ENCODE measurements at places on chromosomes 12 and 14.

DNA sequence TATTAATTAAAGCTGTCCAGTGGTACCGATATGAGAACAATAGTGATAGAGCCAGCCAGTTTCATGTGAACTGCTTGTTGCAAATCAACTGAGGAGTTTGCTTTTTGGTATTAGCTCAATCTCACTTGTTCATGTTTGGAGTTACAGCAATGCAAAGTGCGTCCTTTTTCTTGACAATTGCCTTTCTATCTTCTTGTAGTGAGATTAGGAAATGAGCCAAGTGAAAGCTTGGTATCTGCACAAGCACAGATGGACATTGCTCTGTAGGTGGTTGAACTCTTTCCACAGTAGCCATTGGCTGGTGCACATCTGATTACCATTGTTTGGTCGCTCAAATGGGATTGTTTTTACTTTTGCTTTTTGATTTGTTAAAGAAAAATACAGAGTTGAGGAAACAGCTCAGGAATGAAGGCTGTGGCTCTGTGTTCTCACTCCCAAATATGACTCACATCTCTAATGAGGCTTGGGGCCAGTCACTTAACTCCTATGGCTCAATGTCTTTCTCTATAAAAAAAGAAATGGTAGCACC, 241.4 kb downstream of the BMP4 start:
- DNase-seq: peak; percentile 76

- peak; percentile 39 for DNase-seq
Measured at GRCh38 chr12:7645395-7646177, 20.1 kb downstream of the APOBEC1 start.

DNA sequence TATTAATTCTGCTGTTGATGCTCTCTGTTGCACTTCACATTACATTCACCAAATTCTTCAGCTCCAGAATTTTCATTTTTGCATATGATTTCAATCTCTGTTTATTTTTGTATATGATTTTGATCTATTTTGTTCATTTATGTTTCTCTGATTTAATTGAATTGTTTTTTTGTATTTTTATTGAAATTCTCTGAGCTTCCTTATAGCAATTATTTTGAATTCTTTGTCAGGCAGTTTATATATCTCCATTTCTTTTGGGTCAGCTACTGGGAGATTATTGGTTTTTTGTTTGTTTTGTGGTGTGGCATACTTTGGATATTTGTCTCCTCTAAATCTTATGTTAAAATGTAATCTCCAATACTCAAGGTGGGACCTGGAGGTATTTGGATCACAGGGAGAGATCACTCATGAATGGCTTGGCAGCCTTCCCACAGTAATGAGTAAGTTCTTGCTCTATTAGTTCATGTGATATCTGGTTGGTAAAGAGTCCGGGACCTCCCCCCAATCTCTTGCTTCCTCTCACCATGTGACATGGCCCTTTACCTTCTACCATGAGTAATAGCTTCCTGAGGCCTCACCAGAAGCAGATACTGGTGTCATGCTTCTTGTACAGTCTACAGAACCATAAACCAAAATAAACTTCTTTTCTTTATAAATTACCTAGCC, 8.7 kb upstream of the TCL1A start:
- no peak for DNase-seq

DNA sequence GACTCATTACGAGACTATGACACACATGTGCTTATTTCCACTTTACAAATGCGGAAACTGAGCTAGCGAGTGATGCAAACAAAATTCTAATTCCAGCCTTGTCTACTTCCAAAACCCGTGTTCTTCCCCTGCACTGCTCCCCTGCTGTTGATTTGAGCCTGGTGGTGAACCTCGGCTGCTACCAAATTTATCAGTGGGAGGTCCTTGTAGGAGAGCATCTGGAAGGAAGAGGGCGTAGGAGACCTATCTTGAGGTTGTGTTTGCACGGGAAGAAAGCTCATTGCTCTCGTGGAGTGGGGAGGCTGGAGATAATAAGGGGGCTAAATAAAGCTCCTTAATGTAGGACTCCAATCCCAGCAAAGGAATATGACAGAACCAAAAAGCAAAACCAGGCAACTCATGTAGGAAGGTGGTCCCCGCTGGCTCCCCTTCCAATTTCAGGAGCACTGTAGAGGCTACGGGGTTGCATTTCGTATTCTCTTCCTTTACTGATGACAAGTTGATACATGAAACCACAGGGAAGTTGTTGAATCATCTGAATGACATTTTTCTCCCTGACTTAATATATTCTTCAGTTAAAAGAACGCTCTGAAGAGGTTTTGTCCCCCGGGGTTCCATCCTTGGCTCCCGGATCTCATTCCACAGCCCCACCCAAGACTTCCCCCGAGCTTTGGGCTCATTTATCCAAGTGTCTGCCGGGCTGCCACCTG, 52.6 kb downstream of the FZD10 start:
- no peak for DNase-seq

GRCh38 chr14:42374332-42374731, 767.7 kb downstream of the LRFN5 start:
- peak; percentile 3 for DNase-seq

DNA sequence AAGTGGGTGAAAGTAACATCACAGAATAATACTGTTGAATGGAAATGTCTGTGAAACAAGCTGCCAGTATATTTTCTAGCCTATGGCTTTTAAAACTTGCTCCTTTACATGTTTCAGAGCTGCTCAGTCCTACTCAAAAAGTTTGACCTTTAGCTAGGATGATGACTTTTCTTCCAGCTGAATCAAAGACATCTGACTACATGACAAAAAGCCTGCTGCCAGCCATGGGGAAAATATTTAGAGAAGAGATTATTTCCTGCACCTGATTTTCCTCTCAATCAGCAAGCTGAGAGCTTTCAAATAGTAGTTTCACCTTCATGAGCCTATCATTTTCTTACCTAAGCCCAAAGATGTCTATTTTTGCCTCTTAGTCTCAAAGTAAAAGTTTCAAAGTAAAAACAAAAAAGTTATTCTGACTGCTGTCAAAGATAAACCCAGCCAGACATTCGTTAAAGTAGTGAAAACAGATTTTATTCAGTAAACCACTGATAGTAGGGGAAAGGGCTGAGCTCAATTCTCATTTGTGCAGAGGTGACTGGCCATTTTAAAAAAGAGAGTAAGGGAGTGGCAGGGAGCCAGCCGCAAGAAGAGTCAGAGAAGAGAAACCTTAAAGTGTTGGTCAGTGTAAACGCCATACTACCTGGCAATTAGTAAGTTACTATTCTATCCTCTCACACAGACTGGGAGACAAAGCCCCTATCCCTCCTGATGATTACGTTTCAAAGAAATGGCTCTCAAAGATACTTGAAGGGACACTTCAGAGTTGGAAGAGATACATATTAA, 2.2 kb downstream of the ATP6V1D start:
- no peak for DNase-seq

- no peak for DNase-seq
Measured at GRCh38 chr12:15256761-15257160, 35.5 kb upstream of the RERG start.

- peak; percentile 0 for DNase-seq
Measured at GRCh38 chr14:40119321-40119720, 687.1 kb upstream of the FBXO33 start.

DNA sequence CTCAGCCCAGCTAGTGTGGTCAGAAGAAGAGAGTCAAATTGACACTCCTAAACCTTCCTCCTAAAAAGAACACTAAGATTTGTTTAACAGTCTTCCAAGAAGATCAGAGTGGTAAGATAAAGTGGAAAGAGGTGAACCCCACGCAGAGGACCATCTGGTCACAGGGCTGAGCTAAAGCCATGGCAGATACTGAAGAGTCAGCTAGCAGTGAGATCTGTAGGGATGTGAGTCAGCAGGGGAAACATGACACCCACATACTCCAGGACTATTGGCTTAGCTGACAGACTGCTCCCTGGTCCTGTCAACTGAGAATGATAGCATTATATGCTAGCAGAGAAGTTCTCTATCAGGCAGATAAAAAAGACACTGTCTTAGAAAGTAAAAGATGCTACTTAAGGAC, 269.4 kb upstream of the ALG10 start:
- DNase-seq: no peak

- no peak for DNase-seq
Measured at GRCh38 chr12:71276541-71276940, 118.7 kb upstream of the TSPAN8 start.

DNA sequence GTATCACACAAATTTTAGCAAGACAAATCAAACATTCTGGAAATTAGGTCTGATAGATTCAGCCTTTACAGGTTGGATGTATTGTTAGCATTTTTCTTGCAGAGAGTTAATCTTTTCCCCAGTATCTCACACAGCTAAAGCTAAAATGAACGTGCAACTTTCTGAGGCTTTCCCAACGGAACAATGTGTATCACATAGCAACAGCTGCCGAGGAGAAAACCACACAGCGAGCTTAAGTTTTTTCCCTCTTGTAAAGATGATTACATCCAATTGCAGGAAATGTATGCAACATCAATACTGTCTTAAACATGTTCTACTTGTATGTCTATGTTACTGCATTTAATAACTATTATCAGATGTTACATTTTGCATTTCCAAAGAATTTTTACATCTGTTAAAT, 182.2 kb downstream of the CCDC59 start:
- peak; percentile 20 for DNase-seq

DNA sequence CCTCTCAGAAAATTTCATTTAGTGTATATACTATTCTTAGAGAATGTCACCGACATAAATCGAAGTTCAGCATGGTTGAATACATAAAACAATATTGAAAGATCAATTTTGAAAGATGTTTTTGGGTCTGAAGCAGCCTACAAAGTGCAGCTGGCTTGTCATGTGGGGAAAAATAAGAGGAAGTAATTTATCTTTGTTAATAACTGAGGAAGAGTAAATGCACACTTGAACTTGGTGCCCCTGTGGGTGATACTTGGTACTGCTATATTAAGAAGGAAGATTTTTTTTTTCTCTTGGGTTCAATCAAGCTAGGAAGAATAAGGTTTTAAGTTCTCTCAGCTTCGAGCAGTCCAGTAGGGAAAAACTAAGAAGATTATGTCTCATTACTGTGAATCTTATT, 661.3 kb downstream of the RPL10L start:
- DNase-seq: no peak

DNA sequence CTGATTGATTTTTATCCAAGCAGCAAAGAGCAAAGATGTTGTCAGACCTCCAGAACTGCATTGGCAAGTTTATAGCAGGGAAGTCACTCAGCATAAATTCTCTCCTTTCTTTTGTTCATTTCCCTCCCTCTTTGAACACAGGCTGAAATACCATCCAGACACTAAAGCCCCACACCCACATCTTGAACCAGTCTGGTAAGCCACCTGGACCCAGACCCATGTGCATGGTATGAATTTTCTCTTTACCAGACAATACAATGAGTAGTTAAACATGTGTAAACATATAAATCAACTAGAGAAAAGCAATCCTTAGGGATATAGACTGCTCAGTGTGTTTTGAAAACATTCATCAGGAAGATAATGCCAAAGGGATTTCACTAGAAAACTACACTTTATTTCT, 488.3 kb upstream of the FLRT2 start:
- no peak for DNase-seq

DNA sequence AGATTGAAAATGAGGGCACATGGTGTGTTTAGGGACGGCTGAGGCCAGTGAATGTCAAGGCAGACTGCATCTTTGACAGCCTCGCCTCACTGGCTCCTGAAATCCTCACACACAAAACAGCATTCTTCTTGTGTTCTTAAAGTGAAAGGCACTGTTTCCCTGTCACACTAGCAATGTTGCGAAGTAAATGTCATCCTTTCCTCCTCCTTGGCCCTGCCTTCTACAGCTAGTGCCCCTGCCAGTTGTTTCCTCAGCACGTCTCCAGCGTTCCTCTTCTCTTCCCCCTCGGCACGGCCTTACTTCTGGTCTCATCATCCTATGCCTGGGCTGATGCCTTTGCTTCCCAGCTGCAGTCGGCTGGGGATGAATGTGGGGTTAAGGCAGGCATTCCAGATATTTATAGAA, 129.4 kb upstream of the DNM1L start:
- peak; percentile 70 for DNase-seq

DNA sequence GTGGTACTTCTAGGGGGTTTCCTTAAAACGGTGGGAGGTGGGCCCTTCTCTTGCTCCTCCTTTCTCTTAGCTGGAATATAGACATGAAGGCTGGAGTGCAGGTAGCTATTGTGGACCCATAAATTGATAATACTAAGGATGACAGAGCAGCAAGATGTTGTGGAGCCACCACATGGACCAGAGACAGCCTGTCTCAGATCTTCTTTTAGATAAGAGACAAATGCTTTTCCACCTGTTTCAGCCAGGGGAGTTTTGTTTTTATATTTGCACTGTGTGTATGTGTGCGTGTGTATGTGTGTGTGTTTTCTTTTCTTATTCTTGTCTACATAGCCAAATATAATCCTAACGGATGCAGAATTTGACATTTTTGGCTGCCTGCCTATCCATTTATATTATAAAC, 62.9 kb upstream of the HIF1A start:
- DNase-seq: no peak

GRCh38 chr14:26206640-26207039, 391.2 kb downstream of the NOVA1 start:
- DNase-seq: no peak

- no peak for DNase-seq
Measured at GRCh38 chr12:25482625-25483024, 70.5 kb downstream of the LMNTD1 start.

- DNase-seq: no peak
Measured at GRCh38 chr14:74654931-74655330, 42.9 kb upstream of the LTBP2 start.

- DNase-seq: no peak
Measured at GRCh38 chr12:11875414-11875935, 195.3 kb upstream of the BCL2L14 start.

- no peak for DNase-seq
Measured at GRCh38 chr14:68974759-68975347, 4.2 kb downstream of the ACTN1 start.

DNA sequence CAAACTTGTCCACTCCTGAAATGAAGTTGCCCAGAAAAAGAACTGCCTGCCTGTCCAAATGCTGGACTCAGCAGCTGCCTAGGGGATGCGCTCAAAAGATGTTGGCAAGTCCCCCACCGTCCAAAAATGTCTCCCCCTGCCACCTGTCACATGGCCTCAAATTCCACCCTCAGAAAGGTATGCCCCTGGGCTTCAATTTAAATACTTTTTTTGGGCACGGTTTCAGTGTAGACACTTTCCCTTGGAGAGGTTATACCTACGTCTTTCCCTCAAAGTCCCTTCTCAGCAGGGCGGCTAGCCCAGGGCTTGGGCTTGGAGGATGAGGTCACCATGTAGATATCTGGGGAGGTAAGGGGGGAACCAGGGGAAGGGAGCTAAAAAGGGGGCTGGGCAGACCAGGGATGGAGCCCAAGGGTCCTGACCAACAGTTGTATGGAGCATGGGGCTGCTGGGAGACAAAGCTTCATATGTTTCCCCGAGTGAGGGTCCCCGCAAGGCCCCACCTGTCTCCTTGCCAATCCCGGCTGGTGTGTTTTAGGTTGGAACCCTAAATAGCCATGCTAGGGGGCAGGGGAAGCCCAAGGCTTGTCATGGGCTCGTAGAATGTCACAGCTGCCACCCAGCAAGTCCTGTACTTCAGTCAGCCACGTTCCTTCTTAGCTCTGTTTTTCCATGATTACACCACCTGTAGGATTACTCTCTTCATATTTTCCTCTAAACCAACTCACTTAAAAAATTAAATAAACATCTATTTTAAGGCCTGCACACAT, 131.2 kb upstream of the TBX3 start:
- no peak for DNase-seq

- DNase-seq: no peak
Measured at GRCh38 chr14:98819867-98820206, 452.2 kb downstream of the BCL11B start.

GRCh38 chr14:35299708-35300107, 7.5 kb downstream of the PSMA6 start:
- DNase-seq: no peak
